Cerebellum (tissue), 4 donors: ENCODE measurements at places on chromosomes 1 and 21. TPM values are rescaled to one million over a fixed set of nuclear protein-coding genes. Genes with fewer than 3 reads are reported as not detected.

GRCh38 chr1:58839846-58840835, 56.3 kb upstream of the JUN start:
- DNase-seq, result no peak

DNA sequence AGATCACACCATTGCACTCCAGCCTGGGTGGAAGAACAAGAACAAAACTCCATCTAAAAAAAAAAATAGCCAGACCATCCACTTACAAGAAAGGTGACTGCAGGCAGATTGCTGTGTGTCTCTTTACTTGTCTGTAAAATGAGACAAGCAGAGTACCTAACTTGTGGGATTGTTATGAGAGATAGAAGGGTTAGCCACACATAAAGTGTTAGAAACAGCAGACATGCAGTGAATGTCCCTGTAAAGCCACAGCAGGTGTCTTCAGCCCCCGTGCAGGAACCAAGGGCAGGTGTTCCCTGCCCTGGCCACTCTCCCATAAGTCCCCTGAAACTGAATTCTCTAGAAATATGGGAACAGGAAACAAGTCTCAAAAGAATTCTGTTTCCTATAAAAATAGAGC, 40.8 kb upstream of the EFHD2 start:
- DNase-seq, result no peak

DNA sequence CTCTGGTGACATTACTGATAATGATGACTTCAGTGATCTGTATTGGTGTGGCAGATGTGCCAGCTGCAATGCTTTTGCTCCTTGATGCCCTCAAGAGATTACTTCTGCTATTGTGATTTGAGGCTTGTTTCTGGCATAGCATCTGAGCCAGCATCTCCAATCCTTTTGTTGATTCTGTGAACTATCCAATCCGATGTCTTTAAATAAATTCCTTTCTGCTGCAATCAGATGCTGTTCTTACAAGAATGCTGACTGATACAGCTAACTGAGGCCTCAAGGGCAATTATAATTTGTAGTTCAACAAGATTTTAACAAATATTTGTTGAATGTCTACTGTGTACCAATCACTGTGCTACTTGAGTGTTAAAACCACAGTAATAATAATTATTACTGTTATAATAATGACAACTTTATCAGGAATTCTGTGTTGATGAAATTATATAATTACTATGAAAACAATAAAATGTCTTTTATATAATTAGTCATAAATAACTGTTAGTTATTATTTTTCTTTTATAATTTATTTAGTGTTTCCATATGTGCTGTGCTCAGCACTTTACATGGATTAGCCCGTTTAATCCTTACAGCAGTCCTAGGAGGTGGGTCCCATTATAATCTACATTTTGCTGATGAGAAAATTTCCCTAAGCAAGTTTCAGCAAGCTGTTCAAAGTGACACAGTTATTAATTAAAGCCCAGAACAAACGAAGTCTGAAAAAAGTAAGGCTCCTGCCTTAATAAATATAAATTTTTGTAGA, 308.2 kb downstream of the BRINP3 start:
- no peak for DNase-seq

OR2T11 gene
- total RNA-seq, result not detected

SYNC gene
- total RNA-seq, result 2.4 TPM

BTG2 gene
- 17.4 TPM for total RNA-seq
